ENCODE measurements at places on chromosomes 1 and 21.

DNA sequence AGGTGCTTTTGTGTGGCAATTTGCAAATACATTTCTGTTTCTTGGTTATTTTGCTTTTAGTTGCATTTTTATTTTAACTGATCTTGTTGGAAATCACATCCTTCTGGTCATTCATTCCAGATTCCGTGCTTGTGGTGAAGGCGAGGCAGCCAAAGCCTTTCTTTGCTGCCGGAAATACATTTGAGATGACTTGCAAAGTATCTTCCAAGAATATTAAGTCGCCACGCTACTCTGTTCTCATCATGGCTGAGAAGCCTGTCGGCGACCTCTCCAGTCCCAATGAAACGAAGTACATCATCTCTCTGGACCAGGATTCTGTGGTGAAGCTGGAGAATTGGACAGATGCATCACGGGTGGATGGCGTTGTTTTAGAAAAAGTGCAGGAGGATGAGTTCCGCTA is 34.8 kb upstream of the CD101 start:
- no peak for DNase-seq

- no peak for DNase-seq
Observed at GRCh38 chr1:178692564-178693327, 32.3 kb upstream of the RALGPS2 start.

GRCh38 chr1:188584119-188584518 is 1755.4 kb downstream of the PLA2G4A start:
- no peak for DNase-seq

DNA sequence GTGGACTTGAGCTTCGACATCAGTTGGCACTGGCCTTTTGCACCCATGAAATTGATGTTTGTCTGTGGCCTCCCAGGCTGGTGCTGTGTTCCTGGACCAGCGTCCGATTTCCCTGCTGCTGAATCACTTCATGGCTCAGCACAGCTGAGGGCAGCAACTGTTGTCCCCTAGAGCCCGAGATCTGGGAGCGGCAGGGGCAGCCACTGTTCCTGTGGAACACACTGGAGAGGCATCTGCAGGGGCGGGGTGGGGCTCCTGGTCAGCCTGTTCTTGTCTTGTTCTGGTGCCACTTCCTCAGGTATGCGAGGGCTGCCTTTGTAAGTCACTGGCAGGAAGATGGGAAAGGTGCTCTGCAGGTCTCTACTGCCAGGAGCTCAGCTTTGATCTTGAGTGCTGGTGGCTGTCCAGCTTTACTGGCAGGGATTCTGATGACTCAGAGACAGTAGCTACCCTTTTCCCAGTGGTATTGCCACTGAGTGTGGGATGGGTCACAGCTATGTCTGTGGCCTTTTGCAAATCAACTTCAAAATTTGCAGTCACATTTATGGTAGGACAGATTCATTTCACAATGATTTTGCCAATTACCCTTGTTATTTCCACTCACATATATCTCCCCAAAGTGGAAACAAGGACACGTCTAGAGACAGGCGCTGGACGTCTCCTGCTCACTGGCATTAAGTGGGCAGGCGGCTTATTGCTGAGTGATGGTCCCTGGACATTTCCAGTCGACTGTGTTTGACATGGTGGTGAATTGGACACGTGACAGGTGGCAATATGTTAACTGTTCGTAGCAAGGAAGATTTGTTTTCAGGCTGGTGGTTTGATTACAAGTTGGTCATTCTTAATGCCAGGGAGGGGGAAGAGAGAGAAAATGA is 15.3 kb downstream of the AGPAT3 start:
- DNase-seq, result no peak

- DNase-seq, result no peak
Observed at GRCh38 chr21:27806281-27806680, 839.4 kb upstream of the ADAMTS5 start.

GRCh38 chr1:14897080-14897449 is 256.5 kb upstream of the TMEM51 start:
- no peak for DNase-seq

GRCh38 chr1:69738458-69739250 is 170.9 kb downstream of the LRRC7 start:
- DNase-seq, result no peak

DNA sequence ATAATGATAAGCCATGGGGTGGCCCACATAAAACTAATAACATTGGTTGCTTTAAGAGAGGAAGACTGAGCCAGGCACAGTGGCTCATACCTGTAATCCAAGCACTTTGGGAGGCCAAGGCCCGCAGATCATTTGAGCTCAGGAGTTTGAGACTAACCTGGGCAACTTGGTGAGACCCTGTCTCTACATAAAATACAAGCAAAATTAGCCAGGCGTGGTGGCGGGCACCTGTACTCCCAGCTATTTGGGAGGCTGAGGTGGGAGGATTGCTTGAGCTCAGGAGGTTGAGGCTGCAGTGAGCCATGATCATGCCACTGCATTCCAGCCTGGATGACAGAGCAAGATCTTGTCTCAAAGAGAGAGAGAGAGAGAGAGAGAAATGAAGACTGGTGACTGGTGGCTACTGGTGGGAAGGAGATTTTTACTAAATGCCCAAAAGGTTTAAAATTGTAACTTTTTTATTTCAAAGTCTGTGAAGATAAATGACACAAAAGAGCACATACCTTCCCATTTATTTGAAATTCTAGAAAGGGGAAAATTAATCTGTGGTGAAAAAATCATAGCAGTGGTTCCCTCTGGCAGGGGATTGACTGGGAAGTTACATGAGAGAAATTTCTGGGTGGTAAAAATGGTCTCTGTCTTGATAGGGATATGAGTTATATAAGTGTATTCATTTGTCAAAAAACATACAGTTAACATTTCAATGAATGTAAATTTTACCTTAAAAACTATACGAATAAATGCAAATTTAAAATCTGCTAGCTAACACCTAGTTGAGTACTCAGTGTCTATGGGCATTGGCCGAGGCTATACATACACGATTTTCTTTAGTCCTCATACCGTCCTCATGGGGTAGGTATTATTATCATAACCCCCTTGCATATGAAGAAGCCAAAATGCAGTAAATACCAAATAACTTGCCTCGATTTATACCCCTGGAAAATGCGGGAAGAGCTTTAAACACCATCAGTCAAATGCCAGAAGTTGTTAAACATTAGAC is 2.2 kb upstream of the NBPF1 start:
- no peak for DNase-seq

DNA sequence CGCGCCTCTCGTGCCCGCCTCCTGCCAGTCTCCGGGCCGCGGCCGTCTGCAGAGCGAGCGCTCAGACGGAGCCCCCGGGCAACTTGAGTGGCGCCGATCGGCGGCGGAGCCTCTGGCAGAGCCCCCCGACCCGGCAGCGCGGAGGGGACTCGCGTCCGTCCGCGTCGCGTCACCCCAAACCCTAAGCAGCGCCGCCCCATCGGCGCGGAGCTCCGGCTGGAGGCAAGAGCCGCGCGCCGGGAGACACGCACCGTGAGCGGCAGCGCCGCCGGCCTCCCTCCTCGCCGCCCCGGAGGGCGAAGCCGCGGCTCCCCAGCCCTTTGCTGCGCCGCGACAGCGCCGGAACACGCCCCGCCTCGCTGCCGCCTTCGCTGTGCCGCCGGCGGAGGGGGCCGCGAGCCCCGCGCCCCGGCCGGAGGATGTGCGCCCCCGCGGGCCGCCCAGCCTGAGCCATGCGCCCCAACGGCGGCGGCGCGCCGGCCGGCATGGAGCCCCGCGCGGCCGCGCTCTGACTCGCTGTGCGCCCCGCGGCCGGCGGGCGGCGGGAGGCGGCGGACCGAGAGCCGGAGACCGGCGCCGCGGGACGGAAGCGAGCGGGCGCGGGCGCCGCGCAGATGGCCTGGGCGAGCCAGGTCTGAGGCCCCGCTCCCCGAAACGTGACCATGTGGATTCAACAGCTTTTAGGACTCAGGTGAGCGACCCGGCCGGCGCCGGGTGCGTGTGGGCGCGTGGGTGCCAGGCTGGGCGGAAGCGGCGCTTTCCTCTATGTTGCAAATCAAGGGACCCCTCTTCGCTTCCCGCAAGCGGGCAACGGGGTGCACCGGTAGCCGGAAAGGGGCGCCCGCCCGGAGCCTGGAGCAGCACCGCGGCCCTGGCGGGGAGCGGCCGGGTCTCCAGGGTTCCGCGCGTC is 610 bp downstream of the AJAP1 start:
- DNase-seq, result no peak

- DNase-seq, result no peak
Observed at GRCh38 chr1:2987773-2988172, 33.5 kb upstream of the ACTRT2 start.

DNA sequence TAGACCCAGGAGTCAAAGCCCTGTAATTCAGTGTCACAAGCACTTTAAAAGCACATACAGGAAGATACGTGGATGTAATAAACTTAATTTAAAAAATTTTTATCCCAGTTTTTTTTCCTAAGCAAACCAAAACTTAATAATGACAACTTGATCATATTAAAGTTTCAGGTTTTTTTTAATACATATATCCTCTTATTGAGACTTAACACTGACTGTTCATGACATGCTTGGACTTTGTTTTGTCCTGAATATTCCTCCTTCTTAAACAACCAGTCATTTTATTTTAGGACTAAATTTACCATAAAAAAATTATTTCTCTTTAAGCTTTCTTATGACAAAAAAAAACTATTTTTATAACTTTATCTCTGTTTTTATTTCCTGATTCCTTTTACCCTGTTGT is 64.1 kb downstream of the WDR4 start:
- no peak for DNase-seq

Data from HFF-Myc (cell line).